ENCODE measurements at places on chromosomes 12 and 14.

GRCh38 chr12:82593143-82593542, 93.6 kb upstream of the TMTC2 start:
- no peak for DNase-seq

- no peak for DNase-seq
These were observed 267.7 kb downstream of the RASSF9 start for GRCh38 chr12:85568395-85569103.

GRCh38 chr12:4383304-4383865, 3.9 kb upstream of the FGF23 start:
- DNase-seq, result no peak

DNA sequence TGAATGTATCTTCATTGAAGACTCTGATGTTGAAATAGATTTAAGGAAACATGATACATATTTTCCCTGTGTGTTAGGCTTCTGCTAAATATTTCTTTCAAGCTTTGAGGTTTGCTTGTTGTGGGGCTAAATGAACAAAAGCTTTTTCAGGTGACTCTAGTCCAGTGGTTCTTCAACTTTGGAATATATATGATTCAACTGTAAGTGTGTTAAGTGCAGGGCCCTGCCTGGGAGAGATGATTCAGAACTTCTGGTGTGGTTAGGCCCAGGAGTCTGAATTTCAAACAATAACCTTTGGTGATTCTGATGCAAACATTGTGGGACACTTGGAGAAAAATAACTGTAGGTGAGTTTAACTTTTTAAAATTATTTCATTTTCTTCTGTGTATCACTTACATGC, 93.0 kb downstream of the TRHDE start:
- no peak for DNase-seq

DNA sequence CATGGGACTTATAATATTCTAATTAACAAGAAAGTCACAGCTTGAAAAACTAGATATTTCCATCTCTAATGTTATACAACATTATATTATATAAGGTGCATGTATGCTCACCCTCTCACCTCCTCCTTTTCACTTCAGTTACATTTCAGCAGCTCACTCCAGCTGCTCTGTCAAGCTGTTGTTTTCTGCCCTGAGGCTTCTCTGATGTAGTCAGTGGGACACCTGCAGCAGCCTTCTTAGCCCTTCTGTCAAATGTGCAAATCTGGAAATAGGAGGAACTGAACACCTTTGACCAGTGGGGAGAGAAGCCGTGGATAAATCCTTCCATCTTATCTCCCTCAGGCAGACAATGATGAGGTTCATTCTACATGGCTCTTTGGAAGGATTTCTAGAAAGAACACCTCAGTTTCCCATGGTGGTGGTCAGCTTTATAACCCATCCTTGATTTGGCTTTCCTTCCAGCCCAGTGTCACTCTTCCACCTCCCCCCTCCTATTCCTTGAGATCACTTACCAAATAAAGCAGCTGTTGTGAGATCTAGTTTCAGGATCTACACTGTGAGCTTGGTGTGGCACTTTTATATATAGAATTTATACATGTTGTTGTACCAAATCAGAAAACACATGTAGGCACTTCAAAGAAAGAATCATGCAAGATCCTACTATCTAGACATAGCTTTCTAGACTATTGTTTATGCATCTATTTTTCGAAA, 79.6 kb upstream of the STK38L start:
- no peak for DNase-seq
